ENCODE measurements at places on chromosomes 13 and 19.

- no peak for DNase-seq
Measured at GRCh38 chr13:85666356-85666755, 132.9 kb downstream of the SLITRK6 start.

- DNase-seq = no peak
Measured at GRCh38 chr19:29381353-29382203, 144.2 kb upstream of the VSTM2B start.

DNA sequence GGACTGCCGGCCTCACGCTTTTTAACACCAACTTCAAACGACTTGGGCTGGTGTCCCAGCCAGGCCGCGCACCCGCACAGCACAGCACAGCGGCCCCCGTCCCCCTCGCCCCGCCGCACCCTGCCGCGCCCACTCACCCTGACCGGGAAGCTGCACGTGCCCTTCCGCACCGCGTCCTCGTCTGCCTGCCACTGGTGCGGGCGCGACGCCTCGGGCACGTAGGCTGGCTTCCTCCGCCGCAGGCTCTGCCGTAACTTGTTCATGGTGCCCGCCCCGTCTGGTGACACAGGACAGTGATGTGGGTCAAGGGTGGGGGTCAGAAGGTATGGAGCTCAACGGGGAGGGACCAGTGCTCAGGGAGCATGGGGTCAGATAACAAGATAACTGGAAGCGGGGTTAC is 6.2 kb downstream of the NUMBL start:
- DNase-seq = no peak

GRCh38 chr19:29764361-29764760 is 47.4 kb upstream of the CCNE1 start:
- no peak for DNase-seq

DNA sequence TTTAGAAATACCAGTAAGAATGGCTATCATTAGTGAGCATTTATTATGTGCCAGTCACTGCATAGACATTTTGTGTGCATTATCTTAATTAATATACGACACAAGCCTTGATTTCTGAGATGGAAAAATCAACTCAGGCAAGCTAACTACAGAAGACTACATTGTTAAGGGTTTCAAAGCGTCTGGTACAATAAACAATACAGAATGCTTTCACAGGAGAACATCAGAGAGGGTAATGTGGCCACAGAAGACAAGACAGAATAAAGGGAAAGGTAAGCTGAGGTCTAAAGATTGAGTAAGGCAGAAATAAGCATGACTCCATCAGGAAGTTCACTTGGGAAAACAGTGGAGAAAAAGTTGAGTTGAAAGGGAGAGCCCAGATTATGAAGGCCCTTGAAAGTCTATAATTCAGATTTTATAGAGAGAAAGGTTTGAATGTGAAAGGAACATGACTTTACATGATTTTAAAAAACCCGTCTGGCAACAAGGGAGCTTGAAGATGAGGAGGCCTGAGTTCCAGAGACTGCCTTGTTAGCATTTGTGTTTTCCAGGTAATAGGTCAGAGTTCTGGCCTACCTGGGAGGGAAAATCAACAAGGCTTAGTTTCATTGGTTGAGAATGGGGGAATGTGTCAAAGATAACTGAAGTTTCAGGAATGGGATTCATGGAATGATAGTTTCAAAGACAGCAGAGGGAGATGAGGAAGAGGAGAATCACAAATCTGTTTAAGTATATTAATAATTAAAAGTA is 1.8 kb upstream of the MBNL2 start:
- no peak for DNase-seq

- DNase-seq = no peak
Measured at GRCh38 chr13:66612983-66613382, 617.2 kb downstream of the PCDH9 start.

GRCh38 chr13:64158908-64159307 is 2743.3 kb upstream of the PCDH20 start:
- DNase-seq = no peak

GRCh38 chr19:5637971-5638370 is 15.1 kb downstream of the SAFB start:
- no peak for DNase-seq

GRCh38 chr13:100988921-100989320 is 314.3 kb upstream of the TMTC4 start:
- no peak for DNase-seq

DNA sequence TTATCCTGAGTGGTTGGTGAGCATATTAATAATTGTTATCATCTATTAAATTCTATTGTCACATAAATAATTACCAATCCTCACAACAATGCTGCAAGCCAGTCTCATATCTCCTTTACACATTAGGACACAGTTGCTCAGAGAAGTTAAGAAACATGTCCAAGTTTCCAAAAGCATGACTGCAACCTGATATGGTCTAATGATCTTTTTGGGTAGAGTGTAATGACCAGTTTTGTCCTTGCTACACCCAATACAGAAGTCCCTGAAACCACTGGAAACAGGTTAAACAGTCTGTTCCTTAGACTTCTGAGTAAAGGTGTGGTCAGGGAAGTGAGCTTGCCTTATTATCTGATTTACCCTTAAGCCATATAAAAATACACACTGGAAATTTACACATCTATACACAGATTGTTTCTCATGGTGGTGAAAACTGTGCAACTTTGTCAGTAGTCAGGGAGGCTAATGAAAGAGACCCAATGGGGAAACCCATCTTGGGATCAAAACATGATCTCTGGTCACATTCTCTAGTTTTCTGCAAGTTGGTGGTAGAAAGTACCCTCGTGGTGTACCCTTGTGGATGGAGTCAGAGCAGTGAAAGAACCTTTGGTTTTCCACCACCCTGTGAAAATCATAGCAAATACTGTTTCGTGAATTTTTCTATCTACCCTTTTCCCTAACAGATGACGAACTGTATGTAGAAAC is 146.0 kb upstream of the KLF12 start:
- DNase-seq = no peak
